Common myeloid progenitor, CD34-positive (primary cell): ENCODE measurements at places on chromosomes 6 and 20.

- peak; percentile 71 for DNase-seq
Observed at GRCh38 chr20:3218307-3218988, 9.2 kb downstream of the ITPA start.

- DNase-seq = no peak
Observed at GRCh38 chr20:53077373-53078205, 105.4 kb downstream of the TSHZ2 start.

- DNase-seq = no peak
Observed at GRCh38 chr6:86516087-86516486, 421.2 kb upstream of the HTR1E start.

- DNase-seq = no peak
Observed at GRCh38 chr6:1113916-1114540, 197.9 kb upstream of the FOXQ1 start.

DNA sequence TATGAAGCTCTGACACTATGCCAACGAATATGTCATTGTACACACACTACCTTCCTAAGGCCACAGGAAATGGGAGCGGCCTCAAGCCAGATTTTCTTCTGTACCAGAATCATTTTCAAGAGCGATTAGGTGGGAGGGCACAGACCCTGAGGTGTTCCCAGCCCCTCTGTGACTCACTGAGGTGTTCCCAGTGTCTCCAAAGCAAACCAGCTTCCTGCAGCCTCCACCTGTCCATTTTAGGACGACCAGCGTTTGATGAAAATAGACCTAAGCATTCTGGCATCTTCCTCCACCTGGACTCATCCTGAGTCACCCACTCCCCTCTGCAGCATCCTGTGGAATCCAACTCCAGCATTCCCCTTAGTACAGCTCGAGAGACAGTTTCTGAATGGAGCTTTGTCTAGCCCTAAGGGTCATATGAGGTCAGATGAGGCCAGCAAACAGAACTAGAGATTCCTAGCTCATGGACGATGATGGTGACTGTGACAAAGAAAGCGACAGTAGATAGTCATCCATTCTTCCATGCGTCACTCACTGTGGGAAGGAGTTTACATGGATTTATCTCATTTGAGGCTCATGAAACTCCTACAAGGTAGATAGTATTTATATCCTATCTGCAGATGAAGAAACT, 203.4 kb downstream of the PTPRT start:
- DNase-seq = no peak

DNA sequence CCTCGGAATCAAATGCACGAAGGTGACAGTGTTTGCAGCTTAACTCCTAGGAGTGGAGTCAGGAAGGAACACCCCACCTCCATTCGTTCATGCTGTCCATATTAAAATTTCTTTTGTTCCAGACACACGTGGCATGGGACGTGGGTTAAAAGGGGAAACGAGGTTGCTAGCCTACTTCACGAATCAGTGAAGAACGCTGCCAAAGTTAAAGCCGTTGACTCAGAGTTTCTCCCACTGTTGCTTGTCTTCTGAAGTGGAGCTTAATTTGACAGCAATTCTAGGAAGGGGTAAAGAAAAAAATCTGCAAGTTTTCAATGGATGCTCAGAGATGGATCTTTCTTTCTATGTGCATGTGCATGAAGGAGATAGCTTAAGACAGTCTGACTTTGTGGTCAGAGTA, 499.1 kb downstream of the CD83 start:
- DNase-seq = peak; percentile 46

DNA sequence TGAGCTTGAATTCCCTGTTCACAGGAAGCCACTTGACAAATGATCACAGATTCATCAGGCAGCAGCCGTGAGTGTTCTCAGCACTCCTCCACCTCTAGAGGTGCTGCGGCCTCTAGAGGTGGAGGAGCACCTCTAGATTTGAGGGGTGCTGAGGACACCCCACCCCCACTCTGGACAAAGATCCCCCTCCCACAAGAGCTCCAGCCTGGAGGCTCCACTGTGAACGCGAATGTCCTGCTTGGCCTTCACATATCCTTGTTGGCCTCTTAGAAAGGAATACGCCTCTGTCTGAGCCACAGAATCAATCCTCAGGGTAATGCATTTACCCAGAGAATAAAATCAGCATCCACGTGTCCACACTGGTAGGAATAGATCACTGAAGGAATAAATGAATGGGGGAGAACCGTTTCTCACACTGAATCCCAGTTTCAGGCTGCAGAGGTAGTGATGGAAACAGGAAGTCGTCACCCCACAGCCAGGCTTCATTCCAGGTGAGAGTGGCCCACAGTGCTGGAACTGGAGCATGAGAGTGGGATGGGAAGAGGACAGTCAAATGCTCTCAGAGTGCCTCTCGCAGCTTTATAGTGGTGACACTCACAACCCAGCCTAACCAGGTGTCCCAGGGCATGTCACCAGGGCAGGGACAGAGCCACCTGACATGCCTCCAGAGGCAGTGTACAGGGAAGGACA, 16.6 kb downstream of the NPEPL1 start:
- DNase-seq = no peak

- peak; percentile 43 for DNase-seq
Observed at GRCh38 chr6:15893556-15894253, 230.9 kb upstream of the DTNBP1 start.

DNA sequence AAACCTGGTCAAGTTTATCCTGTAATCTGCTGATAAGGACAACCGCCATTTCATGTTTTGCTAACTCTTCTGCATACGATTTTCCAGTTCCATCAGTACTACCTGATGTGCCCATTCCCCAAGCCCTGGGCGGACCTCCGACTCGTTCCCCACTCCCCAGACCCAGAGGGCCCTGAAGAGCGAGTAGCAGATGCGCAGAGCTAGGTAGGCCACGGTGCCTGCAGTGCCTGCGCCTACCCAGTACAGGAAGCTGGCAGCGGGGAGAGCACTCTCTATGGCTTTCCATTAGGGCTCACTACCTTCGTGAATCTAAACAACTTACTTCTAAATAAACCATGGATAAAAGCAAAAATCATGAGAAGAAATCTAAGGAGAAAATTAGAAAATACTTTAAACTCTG, 14.3 kb upstream of the ZDHHC14 start:
- no peak for DNase-seq

DNA sequence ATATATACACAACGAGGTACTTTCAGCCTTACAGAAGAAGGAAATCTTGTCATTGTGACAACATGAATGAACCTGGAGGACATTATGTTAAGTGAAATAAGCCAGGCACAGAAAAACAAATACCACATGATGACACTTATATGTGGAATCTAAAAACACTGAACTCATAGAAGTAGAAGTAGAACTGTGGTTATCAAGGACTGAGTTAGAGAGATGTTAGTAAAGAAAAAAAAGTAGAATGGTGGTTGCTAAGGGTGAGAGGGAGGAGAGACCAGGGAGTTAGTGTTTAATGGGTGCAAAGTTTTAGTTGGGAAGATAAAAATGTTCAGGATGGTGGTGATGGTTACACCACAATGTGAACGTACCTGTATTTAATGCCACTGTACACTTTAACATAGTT, 4.8 kb upstream of the STX11 start:
- DNase-seq = no peak

DNA sequence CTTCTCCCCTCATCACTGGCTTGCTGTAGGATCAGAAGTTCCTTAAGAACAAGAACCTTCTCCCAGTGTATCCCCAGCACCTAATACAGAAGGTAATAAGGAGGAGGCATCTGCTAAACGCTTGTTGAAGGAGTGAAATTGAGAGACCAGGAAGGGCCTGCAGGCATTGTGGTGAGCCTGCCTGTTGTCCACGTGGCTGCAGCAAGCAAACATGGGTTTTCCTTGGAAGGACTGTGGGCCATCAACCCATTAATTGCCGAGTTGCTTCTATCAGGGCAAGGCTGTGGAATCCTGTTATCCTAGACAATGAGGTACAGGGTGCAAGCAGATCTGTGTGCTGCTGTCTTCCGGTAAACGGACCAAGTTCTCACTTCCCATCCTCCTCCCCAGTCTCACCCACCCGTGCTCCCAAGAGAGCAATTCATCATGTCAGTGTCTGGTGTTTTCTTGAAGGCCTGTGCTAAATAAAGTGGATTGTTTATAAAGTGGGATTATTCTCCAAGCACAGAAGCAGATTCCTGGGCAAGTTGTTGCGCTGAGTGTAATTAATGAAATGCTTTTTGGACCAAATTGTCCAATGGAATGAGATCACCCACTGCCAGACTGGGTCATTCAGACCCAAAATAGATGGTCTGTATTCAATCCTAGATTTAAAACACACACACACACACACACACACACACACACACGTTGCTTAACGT, 164.6 kb upstream of the CDYL start:
- DNase-seq = no peak

GRCh38 chr20:33578510-33578909, 83.6 kb upstream of the C20orf144 start:
- no peak for DNase-seq

GRCh38 chr20:50213531-50214106, 23.0 kb downstream of the CEBPB start:
- DNase-seq = no peak

DNA sequence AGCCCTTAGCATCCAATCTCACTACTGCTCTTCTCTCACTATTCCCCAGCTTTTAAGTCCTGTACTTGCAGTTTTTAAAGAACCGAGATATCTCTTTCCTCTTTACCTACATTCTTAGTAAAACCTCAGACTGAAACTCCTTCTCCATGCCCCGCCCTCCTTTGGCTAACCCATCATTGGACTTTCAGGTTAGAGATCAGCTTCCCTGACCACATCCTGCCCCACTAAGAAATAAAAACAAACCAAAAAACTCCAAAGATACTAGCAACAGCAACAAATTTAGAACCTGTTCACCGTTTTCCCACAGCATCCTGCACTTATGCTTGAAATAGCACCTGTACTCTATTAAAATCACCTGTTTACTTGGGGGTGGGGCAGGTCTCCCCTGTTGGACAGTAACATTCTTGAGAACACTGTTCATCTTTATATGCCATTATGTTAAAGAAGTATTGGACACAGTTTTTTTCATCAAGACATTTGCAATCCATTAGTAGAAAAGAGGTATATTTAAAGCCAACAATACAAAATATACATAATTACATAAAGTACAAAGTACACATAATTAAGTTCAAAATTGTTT, 16.3 kb upstream of the SMAP1 start:
- DNase-seq = no peak

- no peak for DNase-seq
Observed at GRCh38 chr6:167980911-167981580, 16.4 kb upstream of the KIF25 start.

- DNase-seq = no peak
Observed at GRCh38 chr20:13816757-13817156, 31.9 kb downstream of the NDUFAF5 start.

GRCh38 chr6:119256978-119257462, 92.5 kb downstream of the MAN1A1 start:
- DNase-seq = peak; percentile 78

GRCh38 chr20:10682939-10683338, 9.1 kb upstream of the JAG1 start:
- DNase-seq = no peak

DNA sequence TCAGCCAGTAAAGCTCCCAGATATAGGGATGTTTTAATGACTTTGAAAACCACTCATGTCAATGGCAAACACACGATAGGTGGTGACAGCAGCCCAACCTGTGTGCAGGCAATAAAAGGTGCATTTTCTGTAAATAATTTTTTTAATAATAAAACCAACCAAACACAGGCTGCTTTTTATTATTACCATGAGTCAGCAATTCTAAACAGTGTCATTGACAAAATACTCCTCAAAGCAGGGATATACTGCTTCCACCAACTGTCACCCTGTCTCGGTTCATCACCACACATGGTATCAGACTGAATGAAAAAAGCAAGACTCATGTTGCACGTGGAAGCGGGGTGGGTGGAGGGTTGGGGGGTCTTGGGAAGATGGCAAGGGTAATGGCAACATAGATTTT, 195.9 kb downstream of the ANKRD60 start:
- DNase-seq = no peak

DNA sequence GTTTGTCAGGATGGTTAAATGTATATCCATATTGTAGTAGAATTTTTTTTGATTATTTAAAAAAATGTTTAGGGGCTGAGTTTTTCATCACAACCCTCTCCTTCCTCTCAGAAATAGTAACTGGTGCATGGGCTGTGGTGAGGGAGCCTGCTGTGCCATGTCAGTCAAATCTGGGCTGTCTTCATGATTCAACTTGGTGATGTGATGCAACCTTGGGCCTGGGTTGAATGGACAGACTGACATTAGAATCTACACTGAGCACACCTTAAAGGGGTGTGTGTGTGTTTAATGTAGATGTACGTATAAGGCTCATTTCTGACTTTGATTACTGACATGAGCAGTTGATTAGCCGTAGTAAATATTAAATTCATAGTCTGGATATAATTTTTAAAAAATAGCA, 3.7 kb downstream of the TJAP1 start:
- DNase-seq = peak; percentile 8

- peak; percentile 39 for DNase-seq
Observed at GRCh38 chr6:64280569-64280968, 645.0 kb downstream of the PHF3 start.

- no peak for DNase-seq
Observed at GRCh38 chr6:2916158-2916925, 13.2 kb upstream of the SERPINB9 start.

GRCh38 chr20:61699495-61700374, 365.9 kb downstream of the TAF4 start:
- no peak for DNase-seq

GRCh38 chr6:81562169-81562568, 190.3 kb downstream of the TENT5A start:
- DNase-seq = no peak

DNA sequence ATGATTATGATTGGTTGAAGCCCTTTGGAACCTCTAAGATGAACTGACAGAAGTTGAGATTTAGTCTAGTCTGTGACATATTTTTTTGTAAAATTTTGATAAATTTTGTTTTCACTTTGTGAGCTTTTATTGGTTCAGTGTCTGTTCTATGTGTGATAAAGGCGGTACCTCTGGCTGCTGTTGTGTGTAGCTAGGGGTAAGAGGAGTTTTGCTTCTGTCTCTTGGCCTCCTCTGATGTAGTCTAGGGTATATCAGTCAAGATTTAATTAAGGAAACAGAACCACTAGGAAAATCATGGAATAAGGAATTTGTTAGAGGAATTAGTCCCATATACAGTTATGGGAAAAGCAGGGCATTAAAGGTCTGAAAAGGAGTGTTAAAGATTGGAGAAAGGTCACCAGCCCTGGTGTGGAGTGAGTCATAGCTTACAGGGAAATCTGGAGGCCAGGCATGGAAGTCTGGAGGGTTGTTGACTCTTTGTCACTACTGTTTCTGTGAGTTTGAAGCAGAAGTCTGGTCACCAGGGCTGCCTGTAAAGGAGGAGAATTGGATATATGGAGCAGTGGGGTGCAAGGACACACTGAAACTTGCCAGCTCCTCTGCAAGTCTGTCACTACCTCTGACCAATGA, 28.5 kb downstream of the CDC5L start:
- DNase-seq = no peak

GRCh38 chr20:64043768-64044167, 5.7 kb downstream of the SOX18 start:
- DNase-seq = no peak

DNA sequence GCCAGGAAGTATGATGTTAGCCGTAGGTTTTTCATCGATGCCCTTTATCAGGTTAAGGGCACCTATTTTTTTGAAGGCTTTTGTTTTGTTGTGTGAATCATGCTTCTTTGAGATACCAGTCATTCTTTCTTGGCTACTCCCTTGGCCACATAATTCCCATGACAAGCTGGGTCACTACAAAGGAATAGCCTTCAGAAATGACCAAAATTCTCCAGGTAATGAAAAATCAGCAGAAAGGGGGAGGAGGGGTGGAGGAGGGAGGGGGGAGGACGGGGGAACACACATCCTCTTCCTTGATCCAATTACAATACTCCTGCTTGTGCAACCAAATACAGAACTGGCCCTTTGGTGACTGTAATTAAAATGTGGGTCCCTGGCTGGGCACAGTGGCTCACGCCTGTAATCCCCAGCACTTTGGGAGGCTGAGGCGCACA, 21.7 kb upstream of the TGM2 start:
- no peak for DNase-seq
